ENCODE measurements at places on chromosomes 4 and X. TPM values are rescaled to one million over a fixed set of nuclear protein-coding genes. Genes with fewer than 3 reads are reported as not detected.
A peak's percentile ranks its signal among the peaks of the same experiment; 100 is the strongest.

Gene OTUD4
- 25.9 TPM for total RNA-seq

Gene NEUROG2
- not detected for total RNA-seq

DNA sequence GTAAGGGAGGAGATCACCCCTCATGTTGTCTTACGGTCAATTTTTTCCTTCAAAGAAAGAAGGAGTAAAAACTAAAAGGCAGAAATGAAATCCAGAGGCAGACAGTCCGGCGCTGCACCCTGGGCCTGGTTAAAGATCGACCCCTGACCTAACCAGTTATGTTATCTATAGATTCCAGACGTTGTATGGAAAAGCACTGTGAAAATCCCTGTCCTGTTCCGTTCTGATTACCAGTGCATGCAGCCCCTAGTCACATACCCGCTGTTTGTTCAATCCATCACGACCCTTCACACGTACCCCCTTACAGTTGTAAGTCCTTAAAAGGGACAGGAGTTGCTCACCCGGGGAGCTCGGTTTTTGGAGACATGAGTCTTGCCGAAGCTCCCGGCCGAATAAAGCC, 105.6 kb upstream of the JADE1 start:
- no peak for DNase-seq

Gene CCNB3
- total RNA-seq = 0.15 TPM

GRCh38 chrX:69615342-69615741, 571 bp upstream of the EDA start:
- no peak for DNase-seq

DNA sequence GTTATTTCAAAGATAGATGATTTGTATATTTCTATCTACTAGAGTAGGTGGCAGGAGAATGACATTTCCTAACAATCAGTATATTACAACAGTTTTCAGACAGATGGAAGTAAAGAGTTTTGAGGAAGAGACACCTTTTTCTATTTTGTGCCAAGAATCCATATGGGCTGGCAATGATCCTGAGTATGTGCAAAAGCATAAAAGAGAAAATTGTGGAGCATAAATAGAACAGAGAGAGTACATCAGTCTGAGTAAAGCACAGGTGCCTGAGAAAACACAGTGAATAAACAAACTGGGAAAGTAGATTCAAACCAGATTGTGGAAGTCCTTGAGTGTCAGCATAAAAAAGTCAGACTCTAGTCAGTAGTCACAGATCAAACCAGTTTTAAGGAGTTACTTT, 96.8 kb upstream of the WDR44 start:
- DNase-seq = no peak

DNA sequence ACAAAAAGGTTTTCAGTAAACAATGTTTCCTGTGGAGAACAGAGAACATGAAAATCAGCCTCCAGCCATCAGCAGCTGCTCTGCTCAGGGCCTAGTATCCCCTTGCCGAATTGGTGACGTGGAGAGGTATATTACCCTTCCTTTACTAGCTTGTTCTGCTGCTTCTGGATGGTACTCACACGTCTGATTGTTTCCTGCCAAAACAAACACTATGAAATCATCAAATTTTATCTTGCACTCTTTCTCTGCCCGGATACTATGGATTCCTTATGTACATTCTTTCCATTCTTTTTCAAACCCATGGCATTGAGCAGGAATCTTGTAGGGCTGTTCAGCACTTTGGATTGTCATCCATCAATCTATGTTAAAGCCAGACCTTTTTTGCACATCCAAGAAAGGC, 18.8 kb upstream of the METAP1 start:
- no peak for DNase-seq

GRCh38 chr4:145670422-145670821, 9.5 kb upstream of the C4orf51 start:
- DNase-seq = no peak

DNA sequence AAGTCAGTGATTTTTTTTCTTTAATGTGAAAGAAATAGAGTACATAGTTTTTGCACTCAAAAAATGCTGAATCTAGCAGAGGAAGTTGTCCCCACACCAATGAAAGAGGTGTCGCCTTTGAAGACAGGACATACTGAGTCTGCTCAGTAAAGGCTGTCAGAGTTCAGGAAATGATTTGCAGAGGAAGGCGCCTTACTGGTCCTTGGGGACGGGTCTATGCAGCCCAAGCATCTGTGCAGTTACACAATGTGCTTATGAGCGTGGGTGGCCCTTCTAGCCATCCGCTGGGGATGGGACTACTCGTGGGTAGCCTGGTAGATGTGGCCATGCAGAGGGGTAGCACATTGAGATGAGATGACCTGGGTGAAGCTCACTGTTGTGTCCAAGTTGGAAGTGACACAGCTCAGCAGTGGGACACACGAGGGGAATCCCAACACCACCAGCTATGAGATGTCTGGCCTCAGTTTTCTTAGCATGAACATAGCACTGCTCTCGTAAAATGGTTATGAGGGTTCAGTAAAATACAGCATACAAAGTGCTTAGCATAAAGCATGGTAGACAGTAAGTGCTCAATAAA, 116.5 kb upstream of the RBPJ start:
- no peak for DNase-seq

DNA sequence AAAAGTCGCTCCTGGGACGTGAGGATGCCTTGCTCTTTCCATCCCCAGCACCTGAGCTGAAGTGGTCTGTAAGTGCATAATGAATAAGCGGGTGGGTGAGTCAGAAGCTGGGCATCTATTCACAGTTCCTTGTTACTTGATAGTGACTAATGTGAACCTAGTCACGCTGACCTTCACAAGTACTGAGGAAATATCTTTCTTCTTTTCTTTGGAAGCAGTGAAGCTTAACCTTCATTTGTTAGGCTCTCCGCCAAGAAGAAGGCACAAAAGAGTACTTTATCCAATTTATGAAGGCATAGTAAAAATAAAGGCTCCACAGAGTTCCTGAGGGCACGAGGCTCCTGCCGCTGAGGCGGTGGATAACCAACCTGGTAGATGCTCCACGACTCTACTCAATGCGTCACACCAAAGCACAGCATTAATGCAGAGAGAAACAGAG, 475.7 kb upstream of the SLIT2 start:
- DNase-seq = no peak

DNA sequence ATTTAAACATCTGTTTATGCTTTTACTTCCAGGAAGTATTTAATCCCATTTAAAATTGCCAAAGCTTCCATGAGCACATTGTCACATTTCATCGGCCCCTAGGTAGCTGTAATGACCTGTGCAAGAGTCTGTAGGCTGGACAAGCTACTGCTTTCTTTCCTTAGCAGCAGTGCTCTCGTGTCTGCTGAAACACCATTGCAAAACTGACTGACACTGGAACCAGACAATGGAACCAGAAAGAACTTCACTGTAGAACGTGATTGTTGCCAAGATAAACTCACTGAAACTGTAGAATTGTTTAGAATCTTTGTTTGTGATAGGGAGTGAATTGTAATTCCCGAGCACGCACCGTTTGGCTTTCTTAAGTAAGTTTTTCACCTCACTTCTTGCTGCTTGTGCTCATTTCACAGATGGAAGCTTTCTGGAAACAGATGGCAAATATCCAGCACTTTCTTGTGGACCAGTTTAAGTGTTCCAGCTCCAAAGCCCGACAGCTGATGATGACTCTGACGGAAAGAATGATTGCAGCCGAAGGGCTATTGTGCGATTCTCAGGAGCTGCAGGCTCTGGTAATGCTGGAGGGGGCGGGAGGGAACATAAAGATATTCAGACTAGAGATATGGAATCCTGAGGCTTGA, 36.9 kb downstream of the EVC start:
- no peak for DNase-seq

Gene PRKG2
- not detected for total RNA-seq

DNA sequence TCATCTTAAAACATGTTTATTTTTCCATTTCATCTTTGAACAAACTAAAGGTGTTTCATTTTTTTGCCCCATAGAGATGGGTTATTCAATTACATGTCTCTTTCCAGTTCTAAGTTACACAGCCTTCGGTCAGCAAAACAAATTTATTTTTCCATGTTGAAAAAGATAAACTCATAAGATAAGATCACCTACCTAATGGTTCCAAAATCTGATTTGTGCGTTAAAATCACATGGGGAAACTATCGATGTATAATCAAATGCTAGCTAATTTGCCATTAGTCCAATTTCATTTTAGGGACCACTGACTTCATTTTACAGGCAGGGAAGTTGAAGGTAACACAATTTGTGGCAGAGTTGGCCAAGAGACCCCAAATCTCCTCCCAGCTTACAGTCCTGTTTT, 67.2 kb upstream of the ACSL1 start:
- DNase-seq = no peak

DNA sequence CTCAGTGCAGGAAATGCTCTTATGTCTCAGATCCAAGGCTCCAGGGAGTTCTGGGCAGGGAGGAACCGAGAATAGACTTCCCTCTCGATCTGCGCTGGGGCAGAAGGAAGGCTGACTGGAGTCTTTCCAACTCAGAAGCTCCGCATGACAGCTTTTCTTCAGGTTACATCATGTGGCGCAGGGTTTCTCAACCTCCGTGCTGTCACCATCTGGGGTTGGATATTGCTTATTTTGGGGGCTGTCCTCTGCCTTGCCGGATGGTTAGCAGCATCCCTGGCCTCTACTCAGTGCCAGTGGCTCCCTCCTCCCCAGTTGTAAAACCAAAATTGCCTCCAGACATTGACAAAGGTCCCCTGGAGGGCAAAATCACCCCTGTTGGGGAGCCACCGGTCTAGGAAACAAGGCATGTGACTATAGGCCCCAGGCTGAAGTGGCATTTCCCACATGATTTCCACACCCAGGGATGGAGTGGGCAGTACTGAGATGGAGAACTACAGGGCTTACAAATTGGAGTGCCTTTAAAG, 21.4 kb downstream of the REELD1 start:
- DNase-seq = no peak

DNA sequence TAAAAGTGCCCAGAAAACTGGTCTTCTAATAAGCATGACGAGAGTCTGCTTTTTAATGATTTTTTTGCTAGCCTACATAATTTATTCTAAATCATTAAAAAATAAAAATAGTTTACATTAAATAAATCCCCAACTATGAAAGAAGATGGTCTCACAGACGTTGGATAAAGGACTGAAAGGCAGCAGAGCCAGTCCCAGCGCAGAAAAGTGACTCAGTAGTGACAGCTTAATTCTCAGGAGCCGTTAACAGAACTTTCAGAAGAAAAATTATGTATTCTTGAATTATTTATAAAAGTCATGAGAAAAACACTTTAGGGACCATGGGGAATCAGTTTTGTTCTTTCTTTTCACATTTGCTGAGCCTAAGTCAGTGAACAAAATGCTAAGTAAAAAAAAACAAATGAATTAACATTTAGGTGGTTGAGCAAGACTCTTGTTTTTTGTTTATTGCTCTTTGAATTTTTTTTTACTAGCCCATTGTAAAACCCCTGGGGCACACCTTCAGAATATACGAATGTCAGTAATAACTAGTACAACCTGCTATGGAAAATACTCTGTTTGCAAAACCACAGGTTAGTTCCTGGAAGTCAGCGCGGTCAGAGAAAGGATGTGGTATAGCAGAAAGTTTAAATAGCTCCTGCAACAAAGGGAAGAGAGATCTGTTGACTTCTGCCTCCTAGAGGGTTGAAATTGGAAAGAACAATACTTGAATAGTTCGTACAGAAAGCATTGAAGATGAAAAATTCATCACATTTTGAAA, 50.4 kb upstream of the CCDC160 start:
- no peak for DNase-seq

DNA sequence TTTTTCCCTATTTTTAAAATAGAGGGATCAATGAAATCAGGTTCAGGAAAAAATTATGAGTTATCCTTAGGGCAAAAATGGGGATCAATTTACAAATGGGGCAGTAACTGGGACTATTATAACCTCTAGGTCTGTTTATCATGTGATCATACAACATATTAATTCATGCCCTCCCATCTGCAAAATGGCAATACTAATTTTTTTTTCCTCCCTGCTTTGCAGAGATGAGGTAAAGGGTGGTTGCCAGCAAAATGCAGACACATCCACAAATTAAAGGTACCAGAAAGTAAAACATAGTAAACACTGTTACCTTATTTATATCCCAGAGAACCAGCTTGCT, 467 bp downstream of the HSD17B11 start:
- no peak for DNase-seq

GRCh38 chrX:51336584-51336983, 4.0 kb downstream of the NUDT10 start:
- DNase-seq = peak; percentile 7

DNA sequence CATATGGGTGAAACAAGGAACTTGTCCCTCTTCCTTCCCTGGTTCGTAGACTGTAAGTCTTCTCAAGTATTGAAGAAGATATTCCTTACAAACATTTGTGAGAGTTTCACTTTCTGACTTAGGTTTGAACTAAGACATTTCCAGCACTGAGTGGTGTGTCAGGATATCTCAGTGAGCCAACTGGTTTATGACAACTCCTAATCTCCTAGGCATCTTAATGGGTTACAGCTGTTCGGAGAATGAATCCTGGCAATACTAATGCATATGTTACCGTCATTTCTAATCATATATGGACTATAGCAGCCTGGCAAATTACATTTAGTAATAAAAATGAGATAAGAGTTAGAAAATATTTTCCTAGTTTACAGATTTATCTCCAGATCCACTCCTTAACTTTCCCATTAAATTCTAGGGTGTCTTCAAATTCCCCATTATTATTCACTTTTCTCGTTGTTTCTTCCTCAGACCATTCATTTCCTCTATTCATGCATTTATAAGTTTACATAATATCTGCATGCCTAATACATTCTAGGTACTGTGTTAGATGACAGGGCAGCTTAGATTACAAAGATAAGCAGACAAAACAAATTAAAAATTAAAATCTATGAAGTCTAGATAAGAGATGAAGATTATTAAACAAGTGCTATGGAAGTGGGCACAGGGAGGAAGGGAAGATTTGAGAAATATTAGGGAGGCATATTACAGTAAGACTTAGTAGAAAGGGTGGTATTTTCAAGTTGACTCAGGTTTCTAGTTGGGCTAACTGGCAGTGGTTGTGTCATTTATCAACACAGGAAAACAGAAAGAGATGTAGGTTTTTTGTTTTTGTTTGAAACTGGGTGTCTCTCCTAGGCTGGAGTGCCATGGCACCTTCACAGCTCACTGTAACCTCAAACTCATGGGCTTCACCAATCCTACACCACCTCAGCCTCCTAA, 173.9 kb downstream of the WDFY3 start:
- no peak for DNase-seq

GRCh38 chr4:126890383-126890782, 742.4 kb upstream of the INTU start:
- DNase-seq = no peak

DNA sequence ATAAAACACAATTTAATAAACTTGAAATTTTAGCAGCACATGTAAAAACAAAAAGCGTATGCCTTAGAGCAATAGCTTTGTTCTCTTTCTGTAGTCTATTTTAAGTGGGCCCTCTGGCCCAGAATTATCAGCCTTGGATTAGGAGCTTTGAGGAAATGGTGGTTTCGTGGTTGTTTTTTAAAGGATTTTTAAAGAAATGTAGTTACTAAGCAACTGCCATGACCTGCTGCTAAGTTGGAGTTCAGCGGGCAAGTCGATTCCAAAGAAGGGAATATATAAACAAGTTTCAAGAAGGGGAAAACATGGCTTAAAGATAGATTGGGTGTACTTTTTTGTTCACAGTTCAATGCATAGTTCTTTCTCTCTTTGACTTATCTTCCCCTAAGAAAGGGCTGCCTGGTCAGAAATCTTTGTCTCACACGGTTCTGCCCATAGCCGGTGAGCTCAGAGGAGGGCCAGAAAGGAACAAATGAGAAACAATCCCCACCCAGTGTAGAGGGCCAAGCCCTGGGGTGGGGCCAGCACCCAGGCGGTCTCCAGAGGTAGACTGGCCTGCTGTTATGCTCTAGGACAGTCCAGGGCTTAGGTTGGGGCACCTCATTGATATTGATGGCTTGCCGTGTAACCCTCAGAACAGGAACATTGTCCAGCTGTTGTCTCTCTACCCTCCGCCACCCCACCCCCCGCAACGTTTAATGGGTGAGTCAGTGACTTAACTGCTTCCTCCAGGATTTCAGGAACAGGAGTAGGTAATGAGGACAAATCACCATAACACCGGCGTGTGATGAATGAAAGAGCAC, 32.5 kb downstream of the DLG3 start:
- no peak for DNase-seq
